COR-L47 (cell line): ENCODE measurements at places on chromosomes 1 and 21.
A peak's percentile ranks its signal among the peaks of the same experiment; 100 is the strongest.

DNA sequence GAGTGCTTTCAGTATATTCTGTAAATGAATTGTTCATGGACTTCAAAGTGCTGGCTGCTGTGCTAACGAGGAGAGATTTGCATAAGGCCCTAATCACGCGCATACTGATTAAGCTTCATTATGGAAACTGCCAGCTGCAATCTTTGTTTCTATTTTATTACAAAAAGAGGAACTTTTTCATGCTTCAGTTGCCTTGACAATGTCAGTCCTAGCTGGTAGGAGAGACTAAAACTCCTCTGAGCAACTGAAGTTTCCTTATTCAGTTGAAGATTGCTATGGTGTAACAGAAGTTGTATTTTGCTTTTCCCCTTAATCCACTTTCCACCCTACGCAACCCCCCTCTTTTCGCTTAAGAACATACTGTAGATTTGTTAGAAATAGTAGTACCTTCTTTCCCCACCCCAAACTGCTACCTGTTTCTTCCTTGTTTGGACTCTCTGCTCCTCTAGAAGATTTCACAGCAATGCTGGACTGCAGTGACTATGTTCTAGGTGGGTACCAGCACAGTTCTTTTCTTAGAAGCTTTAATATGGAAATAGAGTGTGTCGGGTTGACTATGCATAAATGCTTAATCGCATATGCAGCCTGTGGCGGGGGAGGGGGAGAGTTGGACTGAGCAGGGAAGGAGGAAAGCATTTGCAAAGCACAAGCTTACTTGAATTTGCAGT is 108.3 kb downstream of the POU2F1 start:
- no peak for DNase-seq

DNA sequence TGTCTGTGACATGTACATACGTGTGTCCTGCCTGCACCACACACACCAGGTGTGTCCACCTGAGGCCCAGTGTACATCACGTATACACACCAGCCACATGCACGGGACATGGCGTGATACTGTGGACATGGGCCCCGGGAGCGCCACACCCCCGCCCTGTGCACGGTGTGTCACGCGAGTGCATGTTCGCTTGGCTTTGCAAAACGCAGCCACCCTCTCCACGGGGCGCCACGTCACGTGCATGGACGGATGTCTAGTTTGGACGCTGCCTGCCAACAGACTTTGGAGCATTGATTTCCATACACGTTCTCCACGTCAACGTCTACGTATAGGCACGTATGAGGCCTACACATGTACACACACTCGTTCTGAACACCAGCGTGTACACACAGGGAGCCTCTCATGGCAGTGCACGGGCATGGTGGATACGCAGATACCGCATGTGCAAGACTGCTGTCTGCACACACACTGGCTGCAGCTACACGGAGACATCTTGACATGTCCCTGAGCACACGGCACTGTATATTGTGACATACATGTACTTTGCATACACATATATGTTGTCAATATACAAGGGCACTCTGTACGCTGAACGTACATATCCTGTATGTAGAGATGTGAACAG is 2.7 kb downstream of the TMEM240 start:
- DNase-seq: no peak

- DNase-seq: no peak
These were observed 44.3 kb downstream of the TARBP1 start for GRCh38 chr1:234434706-234435105.

DNA sequence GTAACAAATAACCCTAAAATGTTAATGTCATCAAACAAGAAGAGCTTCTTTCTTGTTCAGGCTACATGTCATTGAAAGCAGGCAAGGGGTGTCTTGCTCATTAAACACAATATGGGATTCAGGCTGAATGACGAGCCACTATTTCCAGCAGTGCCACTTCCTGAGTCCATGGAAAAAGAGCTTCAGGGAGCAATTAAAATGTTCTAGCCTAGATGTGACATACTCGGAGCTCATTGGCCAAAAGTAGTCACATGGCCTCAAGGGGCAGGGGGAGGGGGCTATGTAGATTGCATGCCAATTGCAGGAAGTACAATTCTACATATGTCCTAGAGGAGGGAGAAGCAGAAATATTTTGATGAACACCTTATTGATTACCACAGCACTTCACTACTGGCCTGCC is 685.3 kb upstream of the ADGRL2 start:
- no peak for DNase-seq

- peak; percentile 34 for DNase-seq
These were observed 9.8 kb upstream of the HPCAL4 start for GRCh38 chr1:39701049-39701439.

DNA sequence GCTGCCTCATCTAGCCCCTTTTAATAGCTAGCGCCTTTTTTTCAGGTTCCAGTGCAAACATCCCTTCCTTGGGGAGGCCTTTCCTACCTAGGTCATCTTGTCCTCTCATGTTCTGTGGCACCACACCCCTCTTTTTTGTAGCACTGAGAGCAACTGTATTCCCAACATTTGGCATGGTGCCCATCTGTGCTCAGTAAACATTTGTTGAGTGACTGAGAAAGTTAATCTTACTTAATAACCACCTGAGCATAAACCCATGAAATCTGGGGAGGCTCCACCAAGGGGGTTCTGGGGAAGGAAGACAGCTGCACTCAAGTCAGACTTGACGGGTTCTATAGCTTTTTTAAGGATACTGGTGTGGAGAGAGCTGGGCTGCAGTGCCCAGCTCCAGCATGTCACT is 90.0 kb downstream of the NOS1AP start:
- DNase-seq: peak; percentile 67

DNA sequence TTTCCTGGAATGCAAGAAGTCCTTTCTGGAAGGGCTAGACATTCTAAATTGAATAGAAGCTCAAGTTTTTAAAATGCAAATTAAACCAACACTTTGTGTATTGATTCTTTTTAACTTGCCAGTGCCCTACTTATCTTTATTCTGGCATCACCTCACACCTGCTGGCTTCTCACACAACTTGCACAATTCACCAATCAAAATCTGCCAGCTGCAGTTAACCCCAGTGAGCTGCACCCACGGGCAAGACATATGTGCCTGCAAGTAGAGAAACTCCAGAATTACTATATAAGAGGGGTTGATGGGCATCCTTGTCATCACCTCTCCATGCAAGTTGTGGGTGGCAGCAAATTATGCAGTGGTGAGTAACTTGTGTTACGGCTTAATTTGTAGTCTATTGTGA is 11.7 kb upstream of the PLPPR4 start:
- DNase-seq: no peak

- peak; percentile 66 for DNase-seq
These were observed 36.4 kb downstream of the ZNF697 start for GRCh38 chr1:119611701-119612113.

DNA sequence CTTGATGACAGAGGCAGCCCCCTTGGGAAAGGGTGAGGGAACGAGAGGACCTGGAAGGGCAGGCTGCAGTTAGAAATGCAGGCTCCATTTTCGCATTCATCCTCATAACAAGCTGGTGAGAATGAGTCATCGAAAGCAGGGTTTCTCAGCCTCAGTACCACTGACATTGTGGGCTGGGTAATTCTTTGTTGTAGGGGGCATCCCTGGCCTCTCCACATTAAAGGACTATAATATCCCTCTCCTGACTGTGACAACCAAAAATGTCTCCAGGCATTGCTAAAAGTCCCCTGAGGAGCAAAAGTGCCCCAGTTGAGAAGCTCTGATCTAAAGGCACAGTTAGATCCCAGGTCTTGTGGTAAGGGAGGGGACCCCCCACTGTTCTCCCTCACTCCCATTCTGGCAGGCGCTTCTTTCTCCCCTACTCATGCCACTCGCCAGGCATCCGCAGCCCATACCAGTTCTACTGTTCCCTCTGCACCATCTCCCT is 20.4 kb downstream of the KCNN3 start:
- no peak for DNase-seq

DNA sequence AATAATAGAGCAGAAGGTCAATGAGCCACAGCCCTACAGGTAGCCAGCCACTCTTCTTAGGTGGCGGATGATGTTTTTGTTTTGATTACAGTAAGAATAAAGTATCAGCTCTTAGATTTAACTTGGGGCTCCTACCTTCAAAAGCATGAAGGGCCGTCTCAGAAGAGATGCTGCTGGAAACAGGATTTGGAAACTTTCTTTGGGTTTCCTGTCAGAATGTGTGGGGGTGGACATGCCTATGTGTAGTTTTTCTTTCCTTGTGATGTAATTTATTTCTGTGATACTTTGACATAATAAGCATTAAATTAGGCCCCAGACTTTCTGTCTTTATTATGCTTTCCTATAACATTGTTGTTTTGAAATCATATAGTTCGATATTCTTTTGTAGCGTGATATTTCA is 1.5 kb downstream of the RAP1A start:
- no peak for DNase-seq

GRCh38 chr1:65067491-65068201 is 80.4 kb upstream of the AK4 start:
- DNase-seq: peak; percentile 83

DNA sequence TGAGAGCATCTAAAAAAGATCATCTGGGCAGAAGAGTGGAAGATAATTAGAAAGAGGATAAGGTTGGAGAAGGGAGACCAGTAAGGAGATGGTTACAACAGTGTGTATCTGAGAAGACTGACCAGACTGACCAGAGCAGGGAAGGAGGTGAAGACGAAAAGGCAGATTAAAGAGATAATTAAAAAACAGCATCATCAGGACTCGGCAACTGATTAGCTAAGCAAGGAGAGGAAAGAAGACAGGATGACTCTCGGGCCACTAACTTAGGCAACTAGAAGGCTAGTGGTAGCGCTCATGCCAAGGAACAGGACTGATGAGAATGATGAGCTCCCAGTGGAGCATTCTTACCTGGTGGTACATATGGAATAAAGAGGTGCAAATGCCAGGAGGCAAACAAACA is 3.9 kb downstream of the RBM34 start:
- no peak for DNase-seq

- no peak for DNase-seq
These were observed 70.1 kb upstream of the GORAB start for GRCh38 chr1:170461762-170462384.

- DNase-seq: peak; percentile 87
These were observed 9.6 kb downstream of the CAMK2N1 start for GRCh38 chr1:20476265-20477038.

- peak; percentile 85 for DNase-seq
These were observed at the start of gene KCNJ6 for GRCh38 chr21:37916310-37917051. Gene KCNJ6 (minus strand): TSS chr21:37916457. CDS start chr21:37840682, 75,775 bp downstream.

DNA sequence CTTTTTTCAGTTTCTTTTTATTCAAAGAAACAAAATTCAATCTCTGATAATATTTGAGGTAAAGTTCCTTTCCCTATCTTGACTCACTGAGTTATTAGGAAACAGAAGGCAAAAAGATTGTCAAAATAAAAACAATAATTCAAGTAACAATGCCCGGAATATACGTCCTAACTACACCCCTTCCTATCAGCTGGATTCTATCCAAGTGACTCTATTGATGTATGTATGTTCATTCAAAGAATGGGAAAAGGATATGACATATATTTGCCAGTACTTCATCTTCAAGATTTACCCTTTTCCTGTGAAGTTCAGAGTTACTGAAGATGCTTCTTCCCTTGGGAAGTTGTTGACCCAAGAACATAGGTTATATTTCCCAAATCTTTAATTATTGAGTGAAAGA is 13.7 kb downstream of the SPRTN start:
- DNase-seq: no peak

- no peak for DNase-seq
These were observed 8.0 kb upstream of the EIF2B3 start for GRCh38 chr1:44994309-44994898.
